HAP-1 (cell line): ENCODE measurements at places on chromosomes 7 and 10.

GRCh38 chr7:7736671-7737070, 18.3 kb upstream of the RPA3 start:
- no peak for DNase-seq

DNA sequence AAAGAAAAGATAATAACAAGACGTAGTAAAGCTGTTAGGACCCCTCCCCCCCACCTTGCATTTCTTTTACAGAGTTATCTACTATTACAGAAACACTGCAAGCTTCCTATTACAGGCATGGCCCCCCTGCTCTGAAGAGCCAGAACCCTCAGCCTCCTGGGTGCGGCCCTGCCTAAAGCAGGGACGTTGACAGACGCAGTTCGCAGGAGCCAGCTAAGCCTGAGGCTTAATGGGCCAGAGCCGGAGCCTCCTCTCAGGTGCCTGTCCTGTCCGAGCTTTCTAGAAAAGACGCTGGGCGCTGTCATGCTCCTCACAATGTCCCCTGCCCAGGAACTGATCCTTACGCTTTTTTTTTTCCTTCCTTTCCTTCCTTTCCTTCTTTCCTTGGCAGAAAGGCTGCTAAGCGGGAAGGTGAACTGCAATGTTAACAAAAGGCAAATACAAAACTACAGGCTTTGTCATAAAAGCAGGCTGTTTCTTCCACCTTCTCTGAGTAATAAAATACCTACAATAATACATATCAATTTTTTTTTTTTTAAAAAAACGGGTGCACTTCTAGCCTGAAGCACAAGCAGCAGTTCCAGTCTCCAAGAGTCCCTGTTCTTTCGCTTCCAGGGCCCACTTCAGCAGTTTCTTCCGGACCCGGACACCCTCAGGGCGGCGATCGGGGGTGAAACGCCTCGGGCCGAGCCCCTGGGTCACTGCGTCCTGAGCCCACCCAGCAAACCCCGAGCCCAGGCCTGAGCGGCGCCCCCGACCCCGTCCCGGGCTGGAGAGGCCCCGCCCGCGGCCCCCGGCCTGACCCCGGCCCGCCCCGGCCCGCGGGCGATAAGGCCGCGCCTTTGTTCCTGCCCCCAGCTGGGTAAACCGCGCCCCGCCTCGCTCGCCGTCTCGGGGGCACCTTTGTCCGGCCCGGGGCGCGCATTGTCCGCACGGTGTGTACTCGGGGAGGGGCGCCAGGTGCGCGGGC, 11.2 kb downstream of the MNX1 start:
- DNase-seq, result no peak

DNA sequence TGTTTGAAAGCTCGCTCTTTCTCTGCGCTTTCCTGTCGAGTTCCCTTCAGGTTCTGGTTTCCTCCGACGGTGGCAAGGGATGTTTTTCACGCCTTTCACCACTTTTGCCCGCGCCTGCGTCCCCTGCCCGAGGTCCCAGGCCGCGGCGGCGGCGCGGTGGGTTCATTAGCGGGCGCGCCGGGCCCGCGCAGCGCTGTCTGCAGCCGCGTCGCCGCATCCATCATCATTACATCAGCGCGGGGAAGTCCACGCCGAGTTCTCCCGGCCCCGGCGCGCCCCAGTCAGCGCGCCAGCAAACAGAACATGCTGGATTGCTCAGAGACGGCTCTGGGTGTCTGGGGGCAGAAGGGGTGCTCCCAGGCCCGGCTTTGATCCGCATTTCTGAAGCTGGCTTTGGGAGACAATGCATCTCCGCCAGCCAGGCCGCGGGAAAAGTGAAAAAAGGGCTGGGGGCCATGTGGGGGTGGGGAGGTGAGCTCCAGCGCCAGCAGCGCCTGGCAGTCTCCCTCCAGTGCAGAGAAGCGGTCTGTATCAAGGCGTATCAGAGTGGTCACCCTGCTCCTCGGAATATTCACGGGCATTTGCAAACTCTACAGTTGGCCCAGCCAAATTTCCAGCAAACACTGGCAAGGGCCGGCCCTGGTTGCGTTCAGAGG, 8.9 kb downstream of the GLI3 start:
- DNase-seq, result no peak

DNA sequence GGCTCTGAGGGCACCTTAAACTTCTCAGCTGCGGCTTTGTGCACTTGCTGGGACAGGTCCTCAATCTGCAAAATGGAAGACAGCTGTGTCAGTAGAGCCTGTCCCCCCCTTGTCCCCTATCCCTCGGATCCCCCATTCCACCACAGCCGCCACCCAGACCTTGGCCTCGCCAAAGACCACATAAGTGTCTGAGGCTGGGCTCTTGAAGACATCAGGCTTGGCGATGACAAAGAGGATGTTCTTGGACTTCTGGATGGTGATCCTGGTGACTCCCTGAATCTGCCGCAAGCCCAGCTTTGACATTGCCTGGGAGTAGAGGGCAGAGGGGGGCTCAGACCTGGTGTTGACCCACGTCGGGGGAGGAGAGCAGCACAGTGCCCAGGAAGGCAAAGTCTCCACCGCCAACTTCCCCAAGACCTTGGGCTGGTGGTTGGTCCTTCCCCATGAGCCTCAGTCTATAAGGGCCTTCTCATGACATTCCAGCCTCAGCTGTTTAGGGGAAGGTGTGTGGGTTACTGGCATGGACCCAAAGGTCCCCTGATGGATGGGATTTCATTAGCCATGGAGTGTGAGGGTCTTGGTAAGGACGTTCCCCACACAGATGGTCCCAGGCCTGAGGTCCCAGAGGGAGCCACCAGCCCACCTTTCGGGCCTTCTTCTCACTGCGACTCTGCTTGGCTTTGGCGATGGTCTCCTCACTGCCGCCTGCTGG, 7.7 kb downstream of the NACAD start:
- no peak for DNase-seq

- DNase-seq, result peak; percentile 75
Measured at GRCh38 chr10:112950714-112951358, 789 bp downstream of the TCF7L2 start.

- no peak for DNase-seq
Measured at GRCh38 chr7:93563584-93563983, 10.9 kb downstream of the CALCR start.

GRCh38 chr10:10126218-10126617, 891.5 kb upstream of the CELF2 start:
- DNase-seq, result no peak

- DNase-seq, result no peak
Measured at GRCh38 chr10:29623797-29624196, 11.0 kb downstream of the SVIL start.

GRCh38 chr10:19819419-19820033, 3.3 kb downstream of the PLXDC2 start:
- DNase-seq, result peak; percentile 63

GRCh38 chr10:119466076-119466475, 76.4 kb downstream of the RGS10 start:
- no peak for DNase-seq

DNA sequence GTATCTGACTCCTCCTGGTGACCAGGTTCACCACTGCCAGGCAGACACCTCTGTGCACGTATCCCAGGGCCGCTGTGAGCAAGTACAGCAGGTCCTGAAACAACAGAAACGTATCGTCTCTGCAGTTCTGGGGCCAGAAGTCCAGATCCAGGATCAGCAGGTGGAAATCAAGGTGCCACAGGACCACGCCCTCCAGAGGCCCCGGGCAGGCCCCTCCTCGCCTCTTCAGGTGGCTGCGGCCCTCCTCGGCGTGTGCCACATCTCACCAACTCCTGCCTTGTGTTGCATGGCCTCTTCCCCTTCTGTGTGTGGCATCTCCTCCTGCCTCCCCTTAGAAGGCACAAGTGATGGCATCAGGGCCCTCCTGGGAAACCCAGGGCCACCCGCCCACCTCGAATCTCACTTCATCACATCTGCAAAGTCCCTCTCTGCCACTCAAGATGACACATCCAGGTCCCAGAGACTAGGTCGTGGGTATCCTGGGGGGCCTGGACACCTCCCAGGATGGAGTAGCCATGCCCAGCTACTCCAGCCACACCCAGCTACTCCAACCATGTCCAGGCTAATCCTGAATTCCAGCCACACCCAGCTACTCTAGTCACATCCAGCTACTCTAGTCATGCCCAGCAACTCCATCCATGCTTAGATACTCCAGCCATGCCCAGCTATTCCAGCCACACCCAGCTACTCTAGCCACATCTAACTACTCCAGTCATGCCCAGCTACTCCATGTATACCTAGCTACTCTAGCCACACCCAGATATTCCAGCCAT, 52.6 kb upstream of the DNAAF5 start:
- no peak for DNase-seq

DNA sequence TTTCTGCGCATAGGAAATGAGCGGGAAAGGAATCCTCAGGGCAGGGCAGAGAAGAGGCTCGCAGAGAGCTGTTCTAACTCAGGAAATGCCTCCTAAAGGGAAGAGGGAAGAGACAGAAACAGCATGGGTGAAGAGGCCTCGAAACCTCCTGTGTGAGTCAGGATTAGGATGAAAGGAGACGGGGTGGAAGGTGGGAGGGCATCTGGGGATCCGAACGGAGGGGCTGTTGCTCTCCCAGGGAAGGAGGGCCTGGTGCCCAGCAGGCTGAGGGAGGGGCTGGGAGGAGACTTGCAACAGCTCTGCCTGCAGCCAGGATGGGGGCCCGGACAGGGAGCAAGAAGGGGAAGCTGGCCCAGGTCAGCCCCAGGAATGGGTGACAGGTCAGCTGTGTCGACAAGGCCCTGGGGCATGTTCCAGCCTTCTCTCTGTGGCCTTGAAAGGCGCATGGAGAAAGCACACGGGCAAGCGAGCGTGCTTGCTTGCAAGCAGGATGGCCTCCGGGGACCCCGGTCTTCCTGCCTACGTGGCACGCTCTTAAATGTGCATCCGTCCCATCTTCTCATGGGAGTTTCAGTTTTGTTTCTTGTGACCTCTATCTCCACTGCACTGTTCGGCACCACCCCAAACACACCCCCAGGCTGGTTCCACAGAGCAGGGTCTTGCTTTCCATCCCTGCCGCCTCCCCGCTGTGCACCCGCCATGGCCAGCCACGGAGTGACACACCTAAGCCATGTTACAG, 63.5 kb downstream of the HIPK2 start:
- DNase-seq, result no peak

DNA sequence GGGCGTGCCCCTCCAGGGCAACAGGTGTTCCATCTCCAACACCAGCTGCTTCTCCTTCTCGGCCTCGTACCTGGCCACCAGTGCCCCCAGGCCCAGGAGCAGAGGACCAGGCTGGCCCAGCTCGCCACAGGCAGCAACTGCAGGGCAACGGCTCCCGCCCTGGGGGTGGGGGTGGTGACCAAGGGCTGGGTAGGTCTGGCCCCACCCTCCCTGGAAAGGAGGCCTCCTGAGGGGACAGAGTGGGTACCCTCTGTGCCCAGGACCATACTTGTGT, 22.1 kb upstream of the DRGX start:
- DNase-seq, result no peak

DNA sequence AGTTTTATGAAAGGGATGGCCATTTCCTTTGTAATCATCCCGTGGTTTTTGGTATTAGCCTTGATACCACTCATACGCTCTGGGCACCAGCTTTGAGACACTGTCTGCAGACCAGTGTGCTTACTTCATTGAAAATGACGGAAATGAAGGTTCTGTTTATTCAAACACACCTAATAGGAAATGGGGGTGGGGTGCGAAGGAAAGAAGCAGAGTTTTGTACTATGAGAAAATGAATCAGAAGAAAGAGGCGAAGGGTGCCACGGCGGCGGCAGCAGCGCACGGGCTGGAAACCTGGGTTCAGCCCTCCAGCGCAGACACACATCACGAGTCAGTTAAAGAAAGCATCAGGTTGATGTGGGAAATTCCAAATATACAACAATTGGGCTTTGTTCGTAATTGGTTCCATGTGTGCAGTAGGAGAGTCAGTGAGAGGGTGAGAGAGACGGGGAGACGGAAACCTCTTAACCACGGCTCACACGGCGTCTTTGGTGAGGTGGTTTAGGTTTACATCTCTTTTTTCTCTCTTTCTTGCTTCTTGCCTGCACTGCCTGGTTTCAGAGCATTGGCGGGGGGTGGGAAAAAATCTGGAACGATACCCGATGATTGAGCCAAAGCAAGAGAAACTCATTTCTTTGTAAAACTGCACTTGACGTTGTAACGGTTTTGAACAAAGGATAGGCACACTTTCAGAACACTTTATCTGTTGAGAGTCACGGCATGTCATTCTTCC, 321.2 kb downstream of the FRMD4A start:
- DNase-seq, result no peak

GRCh38 chr7:87316846-87317552, 28.5 kb upstream of the CROT start:
- DNase-seq, result no peak

DNA sequence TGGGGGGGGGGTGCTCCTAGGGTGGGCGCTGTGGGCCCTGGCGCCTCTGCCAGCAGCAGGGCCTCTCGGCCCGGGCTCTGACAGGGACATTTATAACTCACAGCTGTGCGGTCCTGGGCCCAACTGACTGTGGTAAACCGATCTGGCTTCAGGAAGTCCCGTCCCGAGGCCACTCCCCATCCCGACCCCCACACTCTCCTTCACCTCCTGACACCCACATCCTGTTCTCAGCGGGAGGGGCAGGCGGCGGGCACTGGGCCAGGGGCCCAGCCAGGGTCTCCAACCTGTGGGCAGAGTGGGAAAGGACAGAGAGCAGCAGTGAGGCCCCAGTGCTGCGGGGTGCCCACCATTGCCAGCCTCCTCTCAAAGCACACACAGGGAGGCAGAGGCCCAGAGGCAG, 69.1 kb downstream of the ZMIZ1 start:
- DNase-seq, result no peak

DNA sequence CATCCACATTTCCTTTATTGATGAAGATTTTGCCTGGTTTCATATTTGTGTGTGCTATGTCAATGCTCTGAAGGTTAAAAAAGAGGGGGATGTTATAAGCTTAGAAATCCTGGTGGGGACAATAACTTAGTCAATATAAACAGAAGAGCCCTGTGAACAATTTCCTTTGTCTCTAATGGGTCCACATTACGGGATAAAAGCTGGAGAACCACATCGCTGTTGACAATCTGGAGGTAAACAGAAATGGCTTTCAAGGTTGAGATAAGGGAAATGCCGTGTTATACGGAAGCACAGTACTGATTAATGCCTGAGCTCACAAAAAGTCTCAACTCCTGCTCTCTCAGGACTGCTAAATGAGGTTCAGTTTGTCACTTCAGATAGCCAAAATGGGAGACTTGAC, 16.8 kb downstream of the ASAH2 start:
- no peak for DNase-seq

GRCh38 chr10:52313933-52314821, at the start of gene DKK1:
TSS of gene DKK1 (plus strand) at chr10:52314281. CDS start at chr10:52314435, 154 bp downstream.
- DNase-seq, result peak; percentile 81

DNA sequence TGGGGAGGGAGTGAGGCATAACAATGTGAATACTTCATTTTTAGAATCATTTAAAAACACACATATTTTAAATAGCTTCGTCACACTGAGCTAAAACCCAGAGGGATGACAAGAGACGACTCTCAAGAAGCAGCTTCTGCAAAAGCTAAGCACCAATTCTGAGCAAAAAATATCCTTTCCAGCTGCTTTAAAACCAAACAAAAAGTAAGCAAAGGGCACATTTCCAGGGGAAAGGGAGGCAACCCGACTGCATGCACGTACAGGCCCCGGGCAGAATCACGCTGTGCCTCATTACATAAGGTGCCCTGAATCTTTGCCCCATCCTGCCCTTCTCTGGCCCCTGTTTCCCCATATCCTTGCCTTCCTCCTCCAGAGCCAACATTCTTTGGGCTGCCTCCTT, 78.4 kb downstream of the DGKI start:
- no peak for DNase-seq
